ENCODE measurements at places on chromosomes 2 and 18.

GRCh38 chr18:32093102-32093511 lies 1.4 kb downstream of the RNF138 start:
- peak; percentile 78 for DNase-seq

DNA sequence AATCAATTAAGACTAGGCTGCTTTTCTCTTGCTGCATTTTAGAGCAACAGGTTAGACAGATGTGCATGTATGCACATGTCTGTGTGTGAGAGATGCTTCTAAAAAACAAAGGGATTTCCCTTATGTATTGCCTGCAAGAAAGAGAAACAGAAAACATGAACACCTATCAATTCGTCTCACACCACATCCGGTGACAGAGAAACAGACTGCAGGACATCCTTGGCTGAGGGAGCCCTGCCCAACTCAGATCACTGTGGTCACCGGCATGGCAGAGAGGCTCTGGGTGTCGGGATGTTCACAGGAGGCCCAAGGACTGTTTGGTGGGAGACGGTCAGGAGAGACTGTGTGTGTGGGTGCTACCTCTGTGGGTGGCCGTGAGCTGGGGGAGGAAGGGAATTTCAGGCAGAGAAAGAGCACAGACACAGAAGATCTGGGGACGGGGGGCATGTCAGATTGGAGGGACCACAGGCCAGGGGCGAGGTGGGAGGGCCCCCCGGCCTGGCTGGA lies 24.9 kb downstream of the FHL2 start:
- no peak for DNase-seq

- peak; percentile 65 for DNase-seq
Measured at GRCh38 chr2:106886916-106887758, 1.2 kb upstream of the ST6GAL2 start.

- DNase-seq = no peak
Measured at GRCh38 chr2:208319391-208319790, 53.3 kb downstream of the PIKFYVE start.

DNA sequence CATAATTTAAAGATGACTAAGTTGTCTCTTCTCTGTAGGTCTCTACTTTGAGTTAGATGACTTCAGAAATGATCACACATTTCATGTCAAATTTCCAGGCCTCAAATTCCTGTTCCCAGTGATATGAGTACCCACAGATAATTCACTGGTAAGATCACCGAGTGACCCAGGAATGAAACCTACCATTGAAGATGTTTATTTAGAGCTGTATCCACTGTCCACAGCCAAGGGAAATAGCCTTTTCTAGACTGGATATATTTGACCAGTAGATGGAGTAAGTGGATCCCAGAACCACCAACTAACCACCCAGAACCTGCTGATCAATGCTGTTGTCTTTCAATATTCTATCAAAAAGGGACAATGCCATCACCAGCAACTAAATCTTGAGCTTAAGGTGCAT lies 238.8 kb downstream of the SLC8A1 start:
- DNase-seq = no peak

DNA sequence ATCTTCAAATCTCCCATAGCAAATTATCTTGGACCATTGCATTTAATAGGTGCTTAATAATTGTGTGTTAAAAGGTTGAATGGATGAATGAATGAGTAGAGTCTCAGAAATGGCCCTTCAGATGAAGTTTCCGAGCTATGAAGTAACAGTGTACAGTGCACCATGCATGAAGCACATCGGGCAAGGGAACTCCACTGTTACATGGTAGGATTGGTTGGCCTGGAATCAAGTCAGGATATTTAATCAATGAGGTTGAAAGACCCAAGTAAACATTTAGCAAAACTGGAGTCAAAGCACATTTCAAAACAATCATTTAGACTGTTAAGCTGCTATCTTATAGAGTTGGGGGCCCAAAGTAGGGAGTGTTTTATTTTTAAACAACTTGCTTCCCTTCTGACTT lies 80.0 kb downstream of the APOB start:
- DNase-seq = no peak

DNA sequence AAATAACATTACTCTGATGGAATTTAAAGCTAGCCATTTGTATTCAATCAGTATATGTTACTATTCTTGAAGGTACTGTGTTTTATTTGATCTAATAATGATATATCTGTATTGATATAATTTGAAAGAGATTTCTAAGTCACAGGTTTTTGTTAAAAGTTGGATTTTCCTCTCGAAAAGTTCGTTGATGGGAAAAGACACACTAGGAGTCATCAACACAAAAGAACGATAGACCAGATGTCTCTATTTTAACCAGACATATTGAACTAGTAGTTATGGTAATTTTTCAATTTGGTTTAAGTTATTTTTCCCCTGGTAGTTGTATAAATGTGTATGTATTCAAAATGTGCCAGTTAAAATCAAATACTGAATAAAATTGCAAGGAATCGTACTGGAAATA lies 2.5 kb downstream of the ASXL3 start:
- no peak for DNase-seq

DNA sequence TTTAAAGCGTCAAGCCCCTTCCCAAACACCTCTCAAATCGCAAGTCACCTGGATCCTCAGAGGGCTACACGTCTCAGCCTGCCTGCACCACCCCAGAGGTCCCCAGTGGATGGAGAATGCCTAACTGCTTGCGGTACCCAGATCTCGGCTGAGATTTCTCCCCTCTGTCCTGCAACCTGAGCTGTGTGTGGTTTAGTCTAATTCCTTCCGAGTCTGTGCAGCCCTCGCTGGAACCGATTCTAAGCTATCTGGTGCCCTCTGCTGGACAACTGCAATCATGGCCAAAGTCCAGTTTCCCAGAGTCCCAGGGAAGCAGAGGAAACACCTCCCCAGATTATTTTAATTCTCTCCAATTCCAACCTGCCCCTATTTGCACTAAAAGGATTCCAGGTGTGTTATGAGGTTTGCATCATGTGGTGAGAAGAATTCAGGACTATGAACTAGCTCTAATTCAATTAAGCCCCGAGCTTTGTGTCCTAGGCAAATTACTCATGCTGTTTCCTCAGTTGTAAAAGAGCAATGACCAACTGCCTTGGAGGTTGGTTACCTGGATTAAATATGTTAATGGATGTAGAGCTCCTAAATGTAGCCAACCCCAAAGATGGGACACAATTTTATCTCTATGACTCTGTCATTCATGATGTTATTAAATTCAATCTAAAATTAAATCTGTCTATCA lies 276.1 kb upstream of the NCKAP5 start:
- DNase-seq = peak; percentile 88

- peak; percentile 90 for DNase-seq
Measured at GRCh38 chr2:218387369-218388194, 5.5 kb downstream of the SLC11A1 start.

DNA sequence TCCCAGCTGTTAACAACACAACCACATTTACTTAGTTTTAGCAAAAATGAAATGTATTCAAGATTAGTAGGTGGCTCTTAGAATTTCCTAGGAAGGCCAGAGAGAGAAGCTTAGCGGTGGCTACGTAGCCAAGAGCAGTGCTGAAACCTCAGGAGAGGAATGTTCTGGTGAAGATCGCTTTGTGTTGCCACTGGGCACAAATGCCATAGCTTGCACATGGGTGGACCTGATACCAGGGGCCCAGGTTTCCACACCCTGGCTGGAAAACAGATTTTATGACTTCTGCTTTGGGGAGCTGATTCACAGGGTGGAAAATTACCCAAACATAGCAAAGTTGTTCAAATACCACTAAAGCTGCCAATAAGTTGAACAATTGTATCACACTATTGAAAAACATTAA lies 43.4 kb downstream of the THUMPD2 start:
- no peak for DNase-seq

- DNase-seq = peak; percentile 89
Measured at GRCh38 chr2:105437708-105438103, 38.9 kb upstream of the FHL2 start.

- no peak for DNase-seq
Measured at GRCh38 chr2:39949131-39949530, 170.1 kb upstream of the THUMPD2 start.

DNA sequence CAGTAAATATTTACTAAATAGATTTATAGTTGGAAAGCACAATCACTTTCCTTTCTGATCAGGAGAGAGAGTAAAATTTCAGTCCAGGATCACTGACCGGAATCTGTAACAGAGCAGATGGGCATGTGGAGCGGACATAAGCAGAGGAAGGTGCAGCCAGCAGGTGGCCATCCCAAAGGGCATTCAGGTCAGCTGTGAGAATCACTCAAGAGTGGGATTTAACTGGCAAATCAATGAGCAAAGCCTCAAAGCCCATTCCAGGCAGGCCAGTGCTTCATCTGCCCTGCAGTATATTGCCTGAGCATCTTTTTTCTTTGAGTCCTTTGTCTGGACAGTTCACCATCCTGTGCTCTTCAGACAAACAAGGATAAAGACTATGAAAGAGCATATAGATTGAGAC lies 166.4 kb upstream of the SLC14A2 start:
- peak; percentile 21 for DNase-seq

- DNase-seq = no peak
Measured at GRCh38 chr2:74645344-74645743, 2.8 kb downstream of the M1AP start.

- DNase-seq = peak; percentile 6
Measured at GRCh38 chr2:164186591-164186990, 434.7 kb downstream of the GRB14 start.

DNA sequence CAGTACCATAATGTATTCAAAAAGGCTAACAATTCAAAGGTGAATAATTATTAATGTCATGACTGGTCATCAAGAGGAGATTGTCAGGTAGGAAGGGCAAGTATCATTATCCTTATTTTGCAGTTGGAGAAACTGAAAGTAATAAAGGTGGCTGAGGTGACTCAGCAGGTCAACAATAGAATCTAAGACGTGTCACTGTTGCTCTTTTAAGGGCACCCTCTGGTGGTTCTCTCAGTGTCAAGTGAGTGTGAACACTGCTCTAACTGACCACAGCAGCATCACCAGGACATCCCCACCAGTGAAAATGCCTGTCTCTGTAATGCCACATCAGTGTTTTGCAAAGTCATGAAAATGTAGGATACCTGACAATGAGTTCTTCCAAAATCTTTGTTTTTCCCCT lies 69.7 kb downstream of the DCC start:
- DNase-seq = no peak

DNA sequence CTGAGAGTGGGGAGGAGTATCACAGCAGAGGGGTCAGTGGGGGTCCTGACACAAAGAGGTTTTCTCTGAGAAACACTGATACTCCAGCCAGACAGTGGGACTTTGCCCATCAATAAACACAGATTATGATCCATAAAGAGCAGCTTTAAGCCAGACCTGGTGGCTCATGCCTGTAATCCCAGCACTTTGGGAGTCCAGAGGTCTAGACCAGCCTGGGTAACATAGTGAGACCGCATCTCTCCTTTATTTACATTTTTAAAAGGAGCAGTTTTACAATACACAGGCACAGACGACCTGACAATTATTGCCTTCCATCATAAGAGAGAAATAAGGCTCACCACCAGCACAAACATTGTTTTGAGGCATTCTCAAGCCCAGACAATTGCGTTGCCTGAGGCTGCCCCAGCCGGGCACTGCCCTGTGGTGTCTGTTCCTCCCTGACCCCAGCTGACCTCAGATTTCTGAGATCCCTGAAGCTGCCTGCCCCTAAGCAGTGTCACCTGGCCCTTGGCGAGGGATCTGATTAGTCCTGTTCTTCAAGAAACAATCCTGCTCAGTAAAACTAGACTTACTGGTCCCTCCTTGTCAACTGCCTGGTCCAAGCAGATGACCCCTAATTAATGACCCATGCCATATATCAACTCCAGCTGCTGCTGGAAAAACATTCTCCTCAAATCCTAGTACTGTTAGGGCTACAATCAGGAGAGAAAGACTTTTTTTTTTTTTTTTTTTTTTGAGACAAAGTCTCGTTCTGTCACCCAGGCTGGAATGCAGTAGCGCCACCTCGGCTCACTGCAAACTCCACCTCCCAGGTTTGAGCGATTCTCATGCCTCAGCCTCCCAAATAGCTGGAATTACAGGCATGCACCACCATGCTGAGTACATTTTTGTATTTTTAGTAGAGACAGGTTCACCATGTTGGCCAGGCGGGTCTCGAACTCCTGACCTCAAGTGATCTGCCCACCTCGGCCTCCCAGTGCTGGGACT lies 59.4 kb upstream of the SOS1 start:
- no peak for DNase-seq

GRCh38 chr2:235614900-235615712 lies 121.3 kb downstream of the AGAP1 start:
- DNase-seq = peak; percentile 82

DNA sequence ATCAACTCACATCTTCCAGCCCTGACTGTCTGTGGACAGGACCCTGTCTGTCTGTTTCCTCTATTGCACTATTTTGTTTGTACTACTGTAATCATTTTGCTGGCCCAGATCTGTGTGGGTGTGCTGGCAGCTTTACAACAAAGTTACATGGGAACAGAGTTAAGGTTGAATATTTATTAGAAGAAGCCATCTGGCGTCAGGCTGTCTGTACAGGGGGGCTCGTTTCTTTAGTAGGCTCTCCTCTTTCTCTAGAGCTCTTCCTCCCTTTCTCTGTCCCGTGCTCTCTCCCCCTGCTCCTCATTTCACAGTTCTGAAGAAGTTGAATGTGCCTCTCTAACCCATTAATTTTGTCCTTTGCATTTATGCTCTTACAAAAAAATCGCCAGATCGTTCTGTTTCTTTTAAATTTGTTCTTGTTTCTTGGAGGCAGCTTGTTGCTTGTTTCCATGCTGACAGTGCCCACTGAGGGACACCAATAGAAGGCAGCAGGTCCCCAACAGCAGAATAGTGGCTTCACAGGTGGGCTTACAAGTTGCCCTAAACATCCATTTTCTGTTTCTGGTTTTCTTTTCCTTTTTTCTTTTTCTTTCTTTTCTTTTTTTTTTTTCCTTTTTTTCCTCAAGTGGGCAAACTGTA lies 315.2 kb upstream of the ZEB2 start:
- peak; percentile 50 for DNase-seq

- no peak for DNase-seq
Measured at GRCh38 chr2:157902692-157903091, 26.6 kb upstream of the ACVR1 start.

- no peak for DNase-seq
Measured at GRCh38 chr2:223096235-223096970, 44.4 kb downstream of the KCNE4 start.

DNA sequence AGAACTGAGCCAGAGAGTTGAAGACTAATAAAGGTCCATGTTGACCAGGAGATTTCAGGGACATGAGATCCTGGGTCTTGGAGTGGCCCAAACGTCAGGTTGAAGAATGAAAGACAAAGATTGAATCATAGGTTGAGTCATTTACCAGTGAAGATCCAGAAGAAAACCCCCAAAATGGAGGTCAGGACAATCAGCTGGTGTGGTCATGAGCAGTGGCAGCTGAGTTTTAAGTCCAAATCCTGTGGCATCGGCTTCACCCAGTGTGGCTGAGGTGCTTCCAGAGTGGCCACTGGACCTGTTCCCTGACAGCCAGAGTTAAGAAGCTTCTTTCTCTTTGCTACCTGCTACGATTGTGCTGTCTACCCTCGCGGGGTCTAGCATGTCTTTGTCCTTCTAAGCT lies 234.0 kb downstream of the BCL2 start:
- no peak for DNase-seq

DNA sequence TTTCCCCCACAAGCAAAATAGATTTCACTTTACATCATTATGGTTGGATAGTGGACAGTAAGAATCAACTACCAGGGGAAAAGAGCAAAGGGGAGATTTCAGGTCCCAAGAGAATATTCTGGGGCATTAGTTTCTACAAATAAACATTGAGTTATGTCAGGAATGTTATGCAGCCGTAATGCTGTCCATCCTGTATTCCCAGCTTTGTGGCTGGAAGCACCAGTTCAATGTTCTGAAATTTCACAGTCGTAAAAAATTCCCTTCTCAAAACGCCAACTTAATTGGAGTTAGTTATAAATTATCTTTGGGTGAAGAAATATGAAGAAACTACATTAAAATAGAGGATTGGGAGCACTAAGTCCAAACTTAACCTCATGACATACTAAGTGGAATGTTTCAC lies 141.5 kb upstream of the FIGN start:
- DNase-seq = no peak

GRCh38 chr2:66281980-66282379 lies 152.9 kb upstream of the MEIS1 start:
- peak; percentile 16 for DNase-seq

All from tongue (tissue), 3 donors.